HTR-8/SVneo (cell line): ENCODE measurements at places on chromosomes 4 and X.

GRCh38 chrX:41128955-41129354 is 43.7 kb downstream of the USP9X start:
- no peak for DNase-seq

DNA sequence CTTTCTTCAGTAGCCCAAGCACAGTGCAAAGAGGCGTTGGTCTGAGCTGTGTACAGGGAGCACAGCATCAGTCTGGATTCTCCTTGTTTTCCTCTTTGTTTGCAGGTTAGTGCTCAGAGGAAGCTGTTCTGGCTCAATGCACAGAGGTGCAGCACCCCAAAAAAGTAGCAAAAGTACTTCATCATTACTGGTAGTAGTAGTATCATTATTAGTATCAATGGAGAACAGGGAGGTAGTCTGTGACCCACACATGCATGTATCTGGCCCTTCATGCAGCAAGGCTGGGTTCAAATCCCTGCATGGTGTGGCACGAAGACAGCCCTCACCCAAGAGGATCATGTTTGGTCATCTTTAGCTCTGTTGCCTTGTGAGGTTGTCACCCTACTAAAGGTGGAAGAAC is 68.7 kb downstream of the CXXC4 start:
- DNase-seq = no peak

- no peak for DNase-seq
Measured at GRCh38 chr4:128757712-128758111, 51.8 kb upstream of the JADE1 start.

- DNase-seq = no peak
Measured at GRCh38 chrX:46204721-46205422, 340.3 kb downstream of the ZNF674 start.

DNA sequence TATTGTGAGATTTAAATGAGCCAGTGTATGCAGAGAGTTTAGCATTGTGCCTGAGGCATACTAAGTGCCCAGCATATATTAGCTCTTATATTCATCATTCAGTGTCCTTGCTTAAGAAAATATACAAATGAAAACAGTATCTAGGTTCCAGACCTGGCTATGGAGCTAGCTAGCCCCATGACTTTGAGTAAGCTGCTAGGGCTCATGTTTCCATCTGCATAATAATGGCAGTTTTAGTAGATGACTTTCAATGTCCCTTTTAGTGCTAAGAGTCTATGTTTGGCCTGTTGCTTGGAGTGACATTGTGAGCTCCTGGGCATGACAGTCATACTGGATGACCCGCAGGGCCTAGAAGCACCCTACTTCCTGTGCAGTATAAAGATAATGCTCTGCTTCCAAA is 435.3 kb downstream of the ZIC3 start:
- no peak for DNase-seq

GRCh38 chr4:72966652-72967051 is 102.9 kb downstream of the COX18 start:
- no peak for DNase-seq

DNA sequence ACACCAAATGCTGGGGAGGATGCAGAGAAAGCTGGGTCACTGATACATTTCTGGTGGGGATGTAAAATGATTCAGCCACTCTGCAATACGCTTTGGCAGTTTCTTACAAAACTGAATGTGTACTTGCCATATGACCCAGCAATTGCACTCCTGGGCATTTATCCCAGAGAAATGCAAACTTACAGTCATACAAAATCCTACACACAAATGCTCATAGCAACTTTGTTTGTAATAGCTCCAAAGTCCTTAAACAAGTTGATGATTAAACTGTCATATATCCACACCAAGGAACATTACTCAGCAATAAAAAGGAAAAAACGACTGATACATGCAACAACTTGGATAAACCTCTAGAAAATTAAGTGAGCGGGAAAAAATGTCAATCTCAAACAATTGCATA is 12.3 kb downstream of the MID1 start:
- DNase-seq = no peak
